ENCODE measurements at places on chromosomes 4 and X.

GRCh38 chr4:138535316-138535715, 293.2 kb upstream of the SLC7A11 start:
- DNase-seq = no peak

DNA sequence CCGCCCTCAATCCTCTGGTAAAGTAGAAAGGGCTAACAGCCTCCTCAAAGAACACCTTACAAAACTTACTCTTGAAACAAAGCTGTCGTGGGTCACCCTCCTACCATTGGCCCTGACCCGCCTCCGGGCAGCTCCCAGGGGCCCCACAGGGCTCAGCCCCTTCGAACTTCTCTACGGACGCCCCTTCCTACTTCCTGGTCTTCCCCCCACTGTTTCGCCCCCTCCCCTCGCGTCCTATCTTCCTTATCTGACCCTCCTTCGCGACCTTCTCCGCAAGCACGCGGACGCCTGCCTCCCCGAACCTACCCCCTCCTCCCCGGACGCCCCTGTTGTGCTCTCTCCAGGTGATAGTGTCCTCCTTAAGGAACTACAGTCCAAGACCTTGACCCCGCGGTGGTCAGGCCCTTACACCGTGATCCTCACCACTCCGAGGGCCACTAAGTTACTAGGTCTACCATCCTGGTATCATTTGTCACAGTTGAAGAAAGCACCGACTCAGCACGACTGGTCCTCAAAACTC, 963.1 kb downstream of the RPA4 start:
- DNase-seq = no peak

- no peak for DNase-seq
These were observed 54.4 kb upstream of the CLNK start for GRCh38 chr4:10738826-10739489.

DNA sequence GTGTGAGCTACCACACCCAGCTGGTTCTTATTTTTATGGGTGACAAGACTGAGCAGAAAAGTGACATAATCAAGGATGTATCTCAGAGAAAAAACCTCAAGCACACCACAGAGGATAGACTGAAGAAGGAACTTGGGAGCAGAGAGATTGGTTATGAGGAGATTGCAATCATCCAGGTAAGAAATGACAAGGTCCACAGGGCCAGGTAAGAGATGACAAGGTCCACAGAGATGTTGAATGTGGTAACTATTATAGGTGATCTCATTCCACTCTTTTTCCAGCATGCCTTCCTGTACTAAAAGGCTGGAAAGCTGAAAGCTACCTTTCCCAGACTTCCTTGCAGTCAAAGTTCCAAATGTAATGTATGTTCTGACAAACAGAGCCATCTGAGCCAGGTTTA, 15.9 kb upstream of the RBM47 start:
- no peak for DNase-seq

DNA sequence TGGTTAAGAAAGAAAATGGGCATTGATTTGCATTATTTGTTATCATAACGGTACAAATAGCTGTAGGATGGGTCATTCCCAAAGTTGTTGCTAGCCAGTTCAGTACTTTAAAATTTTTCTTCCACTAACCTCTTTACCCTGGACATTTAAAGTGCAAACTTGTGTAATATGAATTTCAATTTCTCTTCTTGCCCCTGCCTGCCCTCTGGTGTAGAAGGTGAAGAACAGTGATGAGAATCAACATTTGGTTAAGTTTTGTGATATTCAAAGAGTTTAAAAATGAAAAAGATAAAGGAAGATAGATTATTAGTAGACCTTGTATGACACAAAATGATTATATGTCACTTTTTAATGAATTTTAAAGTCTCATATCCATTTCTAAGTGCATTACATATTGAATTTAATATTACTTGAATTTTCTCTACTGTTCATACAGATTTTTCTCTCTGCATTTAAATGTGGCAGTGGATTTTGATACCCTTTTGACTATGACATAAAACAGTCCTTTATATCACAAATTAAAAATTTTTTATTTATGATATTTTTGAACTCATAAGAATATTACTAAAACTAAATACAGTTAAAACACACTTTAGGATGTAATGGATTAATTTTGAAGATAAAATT, 337.7 kb downstream of the BMPR1B start:
- no peak for DNase-seq

GRCh38 chrX:152844256-152844655, 13.4 kb downstream of the NSDHL start:
- no peak for DNase-seq

DNA sequence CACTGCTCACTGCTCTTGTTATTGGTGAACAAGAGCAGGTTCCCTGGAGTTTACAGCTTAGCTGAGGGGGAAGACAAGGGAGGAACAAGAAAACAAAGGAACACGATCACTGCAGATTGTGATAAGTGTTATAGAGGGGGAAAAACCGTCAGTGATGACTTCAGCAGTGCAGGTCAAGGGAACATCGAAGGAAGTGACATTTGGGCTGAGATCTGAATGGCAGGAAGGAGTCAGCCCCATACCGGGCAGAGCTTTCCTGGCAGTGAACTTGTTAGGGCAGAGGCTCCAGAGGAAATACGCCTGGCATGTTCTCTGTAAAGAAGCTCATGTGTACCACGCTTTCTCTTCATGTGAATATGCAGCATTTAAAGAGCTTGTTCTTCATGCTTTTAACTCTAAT, 78.1 kb downstream of the LDB2 start:
- DNase-seq = no peak
